ENCODE measurements at places on chromosomes 7 and 10.
A peak's percentile ranks its signal among the peaks of the same experiment; 100 is the strongest.

GRCh38 chr10:104434601-104435000, 81.0 kb downstream of the CFAP58 start:
- DNase-seq = peak; percentile 25

GRCh38 chr10:18437486-18437885, 213.9 kb downstream of the NSUN6 start:
- peak; percentile 8 for DNase-seq

GRCh38 chr10:103556383-103557007, 63.0 kb downstream of the NEURL1 start:
- no peak for DNase-seq

- DNase-seq = peak; percentile 78
Observed at GRCh38 chr10:14536241-14537213, 205.8 kb upstream of the FRMD4A start.

- DNase-seq = no peak
Observed at GRCh38 chr7:133155146-133155545, 73.3 kb upstream of the CHCHD3 start.

DNA sequence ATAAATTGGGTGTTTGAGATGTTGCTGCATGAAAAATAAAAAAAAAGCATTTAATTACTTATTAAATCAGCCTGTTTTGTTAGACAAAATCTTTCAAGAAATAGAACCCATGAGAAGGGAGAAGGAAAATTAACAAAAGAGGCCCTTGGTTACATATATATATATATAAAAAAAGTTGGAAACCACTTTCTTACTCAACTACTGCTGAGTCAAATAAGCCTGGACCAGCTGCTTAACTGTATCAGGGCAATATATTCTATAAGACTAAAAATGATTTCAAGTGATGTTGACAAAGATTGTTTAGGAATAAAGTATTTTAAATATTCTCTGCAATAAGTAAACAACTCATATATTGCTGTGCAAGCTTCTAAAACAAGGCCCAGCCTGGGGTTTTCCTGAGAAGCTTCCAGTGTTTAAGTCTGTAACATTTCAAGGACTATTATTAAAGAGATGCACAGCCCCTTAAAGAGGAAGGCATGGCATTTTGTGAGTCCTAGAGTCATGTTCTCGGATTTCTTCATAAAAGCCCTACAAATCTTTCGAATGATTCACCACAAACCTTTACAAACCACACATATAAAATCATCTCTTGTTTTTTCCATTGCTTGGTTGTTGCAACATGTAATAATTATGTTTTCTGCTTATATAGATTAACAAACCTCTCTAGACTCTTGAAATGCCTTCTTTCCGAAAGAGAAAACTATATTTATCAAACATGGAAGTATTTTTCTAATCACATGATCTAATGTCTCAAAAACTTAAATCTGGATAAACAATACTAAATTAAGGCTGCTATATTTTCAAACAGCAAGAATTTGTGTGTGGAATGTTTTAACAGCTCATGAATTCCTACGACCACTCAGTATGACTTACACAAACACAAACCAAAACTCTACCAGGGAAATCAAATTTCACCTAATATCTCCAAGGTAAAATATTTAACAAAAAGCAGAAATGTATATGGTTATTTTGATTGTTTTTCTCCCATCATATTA, 14.3 kb downstream of the JAZF1 start:
- DNase-seq = no peak

DNA sequence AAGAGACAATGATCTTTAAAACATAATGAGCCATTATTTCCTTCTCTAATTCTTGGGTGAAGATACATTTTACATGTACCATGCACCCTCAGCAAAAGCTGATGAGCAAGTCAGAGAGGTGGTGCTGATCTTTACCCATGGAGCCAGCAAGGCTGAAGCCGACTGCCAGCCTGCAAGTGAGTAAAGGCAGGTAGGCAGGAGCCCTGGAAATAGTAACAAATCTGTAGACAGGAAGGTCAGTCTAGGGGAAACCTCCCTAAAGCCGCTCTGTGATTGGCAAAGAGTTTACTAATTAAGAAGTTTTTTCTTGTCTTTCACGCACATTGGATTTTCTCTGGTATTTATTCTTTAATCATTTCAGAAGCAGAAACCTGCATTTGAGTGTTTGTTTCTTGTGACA, 67.9 kb downstream of the PRKCQ start:
- no peak for DNase-seq

DNA sequence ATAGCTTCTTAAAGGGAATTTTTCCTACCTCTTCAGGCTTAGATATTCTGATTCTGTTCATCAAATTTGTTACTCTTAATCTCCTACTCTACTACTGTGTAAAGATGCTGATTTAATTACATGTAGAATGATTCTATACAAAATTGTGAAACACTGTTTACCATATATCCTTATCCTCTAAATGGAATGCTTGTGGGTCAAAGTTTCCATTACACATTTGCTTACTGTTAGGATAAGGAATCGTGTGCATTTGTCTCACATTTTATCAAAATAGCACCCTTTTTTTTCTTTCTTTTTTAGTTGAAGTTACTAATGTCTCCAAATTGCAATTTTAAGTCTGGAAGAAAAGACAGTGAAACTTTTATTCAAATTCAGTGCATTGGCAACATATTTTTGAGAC, 65.3 kb downstream of the TFEC start:
- no peak for DNase-seq

GRCh38 chr7:50359995-50360925, 55.7 kb downstream of the IKZF1 start:
- DNase-seq = no peak

DNA sequence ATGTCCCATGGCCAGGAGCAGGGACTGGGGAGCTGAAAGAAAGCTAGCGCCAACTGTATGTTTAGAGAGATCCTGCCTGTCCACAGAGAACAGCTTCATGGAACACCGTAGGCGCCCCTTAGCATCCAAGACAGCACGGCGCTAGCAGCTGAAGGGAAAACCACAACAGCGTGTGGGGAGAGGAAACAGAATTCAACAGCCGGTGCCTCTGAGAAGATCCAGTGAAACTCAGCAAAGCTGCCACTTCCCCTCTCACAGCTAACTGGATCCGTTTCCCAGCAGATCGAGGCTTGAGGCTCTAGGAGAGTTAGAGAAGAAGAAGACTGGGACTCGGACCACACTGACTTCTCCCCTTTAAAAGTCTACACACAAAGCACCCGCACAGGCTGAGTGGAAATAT, 145.0 kb downstream of the MAD1L1 start:
- DNase-seq = no peak

- no peak for DNase-seq
Observed at GRCh38 chr7:124073310-124073645, 40.4 kb upstream of the TMEM229A start.

GRCh38 chr7:142805350-142806021, 34.7 kb downstream of the PRSS2 start:
- no peak for DNase-seq

GRCh38 chr7:120168066-120168465, 104.9 kb upstream of the KCND2 start:
- no peak for DNase-seq

DNA sequence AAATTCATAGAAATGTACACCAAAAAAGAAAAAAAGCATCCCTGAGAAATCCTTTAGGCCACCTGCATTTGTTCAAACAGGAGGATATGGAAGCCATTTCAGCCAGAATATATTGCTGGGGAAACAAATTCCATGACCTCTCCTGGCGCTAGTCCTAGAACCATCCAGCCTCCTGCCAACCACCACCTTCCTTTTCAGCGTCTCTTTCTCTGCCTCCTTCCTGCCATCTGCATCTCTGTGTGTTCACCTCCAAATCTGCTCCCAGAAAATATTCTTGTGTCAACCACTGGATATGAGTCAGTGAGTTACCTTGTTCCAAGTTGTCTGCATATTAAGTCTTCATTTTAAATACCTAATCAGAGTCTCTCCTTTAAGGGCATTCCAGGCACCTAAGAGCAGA, 50.6 kb upstream of the NPY start:
- DNase-seq = no peak

- DNase-seq = peak; percentile 49
Observed at GRCh38 chr7:5831196-5831595, 49.4 kb upstream of the OCM start.

DNA sequence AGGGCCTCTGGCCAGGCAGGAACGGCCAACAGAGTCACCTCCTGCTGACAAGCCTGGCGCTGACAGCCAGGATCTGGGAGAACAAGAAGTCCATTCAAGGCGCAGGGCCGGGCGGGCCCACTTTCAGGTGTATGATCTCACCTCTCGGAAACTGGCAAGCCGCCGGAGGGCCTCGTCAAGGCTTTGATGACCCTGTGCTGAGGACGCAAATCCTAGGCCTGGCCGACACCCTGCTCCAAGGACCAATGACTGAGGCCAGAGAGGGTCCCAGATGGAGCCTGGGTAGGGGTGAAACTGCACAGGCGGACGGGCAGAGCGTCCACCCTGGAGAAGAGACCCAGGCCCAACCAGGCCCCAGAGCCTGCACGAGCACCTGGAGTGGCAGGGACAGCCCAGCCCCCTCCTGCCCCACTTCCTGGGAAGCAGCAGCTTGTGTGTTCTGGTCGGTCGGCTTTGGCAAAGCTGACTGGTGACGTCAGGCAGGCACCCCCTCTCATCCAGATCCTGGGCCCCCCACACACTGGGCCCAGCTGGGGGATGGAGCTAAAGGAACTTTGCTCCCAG, 30.6 kb downstream of the MYL10 start:
- no peak for DNase-seq

DNA sequence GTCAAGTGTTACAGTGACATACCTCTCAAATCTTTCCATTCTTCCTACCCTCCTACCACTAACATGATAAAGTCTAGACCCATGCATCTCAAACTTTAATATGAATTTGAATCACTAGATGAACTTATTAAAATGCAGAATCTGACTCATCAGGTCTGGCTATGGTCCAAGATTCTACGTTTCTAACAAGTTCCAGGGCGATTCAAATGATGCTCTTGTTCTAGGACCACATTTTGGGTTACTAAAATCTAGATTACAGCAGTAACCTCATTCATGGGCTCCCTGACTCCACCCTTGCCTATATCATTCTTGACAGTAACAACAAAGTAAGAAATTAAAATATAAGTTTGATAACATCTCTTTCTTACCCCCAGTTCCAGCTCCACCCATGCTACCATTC, 124.8 kb upstream of the LSM8 start:
- no peak for DNase-seq

- no peak for DNase-seq
Observed at GRCh38 chr7:12229046-12229445, 18.0 kb downstream of the TMEM106B start.

- DNase-seq = no peak
Observed at GRCh38 chr7:3029138-3029537, 14.5 kb downstream of the CARD11 start.

DNA sequence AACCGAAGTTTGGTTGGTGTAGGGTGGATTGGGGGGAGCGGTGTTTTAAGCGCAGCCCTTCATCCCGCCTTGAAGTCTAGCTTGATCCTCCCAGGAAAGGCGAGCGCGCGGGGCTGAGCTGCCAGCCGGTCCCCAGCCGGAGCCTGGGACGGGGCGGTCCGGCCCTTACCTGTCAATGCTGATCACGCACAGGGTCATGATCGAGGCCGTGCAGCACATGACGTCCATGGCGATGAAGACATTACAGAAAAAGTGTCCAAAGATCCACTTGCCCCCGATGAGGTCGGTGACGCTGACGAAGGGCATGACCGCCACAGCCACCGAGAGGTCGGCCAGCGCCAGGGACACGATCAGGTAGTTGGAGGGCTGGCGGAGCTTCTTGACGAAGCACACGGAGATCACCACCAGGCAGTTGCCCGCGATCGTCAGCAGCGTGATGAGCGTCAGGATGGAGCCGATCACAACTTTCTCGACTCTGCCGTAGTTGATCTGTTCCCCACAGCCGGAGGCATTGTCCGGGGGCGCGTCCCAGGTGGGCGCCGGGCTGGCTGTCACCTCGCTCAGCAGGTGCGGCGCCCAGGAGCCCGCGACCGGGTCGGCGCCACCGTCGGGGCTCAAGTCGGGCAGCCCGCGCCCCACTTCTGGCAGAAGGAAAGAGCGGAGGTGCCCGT, 740 bp downstream of the HTR7 start:
- no peak for DNase-seq

GRCh38 chr7:91085175-91085574, 179.1 kb upstream of the FZD1 start:
- DNase-seq = no peak

DNA sequence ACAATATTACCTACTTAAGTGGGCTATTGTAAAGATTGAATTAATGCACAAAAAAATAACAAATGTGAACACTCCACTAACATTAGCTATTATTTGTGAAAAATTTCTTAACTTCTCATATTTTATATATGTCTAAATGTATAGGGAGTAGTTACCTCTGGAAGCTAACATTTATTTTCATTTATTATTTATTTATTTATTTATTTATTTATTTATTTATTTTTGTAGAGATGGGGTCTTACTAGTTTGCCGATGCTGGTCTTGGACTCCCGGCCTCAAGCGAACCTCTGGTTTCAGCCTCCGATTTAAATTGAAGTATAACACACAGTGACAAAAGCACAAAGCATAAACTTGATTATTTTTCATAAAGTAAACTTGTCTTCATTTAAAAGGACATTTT, 5.1 kb upstream of the SPOCK2 start:
- DNase-seq = no peak

GRCh38 chr10:3054851-3055199, 12.5 kb upstream of the PFKP start:
- DNase-seq = no peak

DNA sequence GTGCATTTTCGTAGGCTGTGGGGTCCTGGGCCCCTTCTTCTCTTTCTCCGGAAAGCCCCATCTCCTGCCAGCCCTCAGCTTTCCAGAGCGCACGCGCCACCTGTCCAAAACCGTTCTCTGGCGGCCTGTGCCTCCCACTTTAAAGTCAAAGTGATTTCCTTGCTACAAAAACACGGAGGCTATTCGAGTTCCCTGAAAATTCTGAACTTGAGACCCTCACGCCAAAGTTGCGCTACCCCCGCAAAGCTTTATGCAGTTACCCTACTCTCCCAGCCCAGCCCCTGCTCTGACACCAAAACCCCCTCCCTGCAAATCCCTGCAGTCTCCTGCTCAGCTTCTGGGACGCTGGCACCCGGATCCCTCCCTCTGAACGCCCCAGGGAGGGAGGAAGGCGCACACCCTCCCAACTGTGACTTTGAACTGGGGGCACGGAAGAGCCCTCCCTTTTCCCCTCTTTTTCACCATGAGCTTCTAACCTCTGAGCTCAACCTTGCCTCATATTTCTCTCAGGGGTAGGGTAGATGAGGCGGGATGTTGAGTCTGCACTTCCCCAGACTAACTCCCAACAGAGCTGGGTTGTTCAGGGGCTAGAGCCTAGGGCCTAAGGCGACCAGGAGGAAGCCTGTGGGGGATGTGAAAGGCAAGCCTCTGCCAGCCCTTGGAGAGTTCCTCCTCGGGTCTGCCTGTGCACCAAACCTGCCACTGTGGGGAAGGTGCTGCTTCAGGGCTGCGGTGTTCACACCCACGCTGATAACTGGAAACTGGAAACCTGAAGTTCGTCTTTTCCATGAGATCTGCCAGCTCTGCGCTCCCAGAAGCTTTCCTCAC, 2.7 kb upstream of the PAX4 start:
- no peak for DNase-seq

GRCh38 chr10:79088176-79088575, 19.4 kb downstream of the ZMIZ1 start:
- DNase-seq = no peak
